ENCODE measurements at places on chromosomes 2 and 18. TPM values are rescaled to one million over a fixed set of nuclear protein-coding genes. Genes with fewer than 3 reads are reported as not detected.

BCL2 gene
- 9.1 TPM for total RNA-seq

GRCh38 chr2:101949304-101949703 lies 42.5 kb upstream of the IL1R2 start:
- no peak for DNase-seq

DNA sequence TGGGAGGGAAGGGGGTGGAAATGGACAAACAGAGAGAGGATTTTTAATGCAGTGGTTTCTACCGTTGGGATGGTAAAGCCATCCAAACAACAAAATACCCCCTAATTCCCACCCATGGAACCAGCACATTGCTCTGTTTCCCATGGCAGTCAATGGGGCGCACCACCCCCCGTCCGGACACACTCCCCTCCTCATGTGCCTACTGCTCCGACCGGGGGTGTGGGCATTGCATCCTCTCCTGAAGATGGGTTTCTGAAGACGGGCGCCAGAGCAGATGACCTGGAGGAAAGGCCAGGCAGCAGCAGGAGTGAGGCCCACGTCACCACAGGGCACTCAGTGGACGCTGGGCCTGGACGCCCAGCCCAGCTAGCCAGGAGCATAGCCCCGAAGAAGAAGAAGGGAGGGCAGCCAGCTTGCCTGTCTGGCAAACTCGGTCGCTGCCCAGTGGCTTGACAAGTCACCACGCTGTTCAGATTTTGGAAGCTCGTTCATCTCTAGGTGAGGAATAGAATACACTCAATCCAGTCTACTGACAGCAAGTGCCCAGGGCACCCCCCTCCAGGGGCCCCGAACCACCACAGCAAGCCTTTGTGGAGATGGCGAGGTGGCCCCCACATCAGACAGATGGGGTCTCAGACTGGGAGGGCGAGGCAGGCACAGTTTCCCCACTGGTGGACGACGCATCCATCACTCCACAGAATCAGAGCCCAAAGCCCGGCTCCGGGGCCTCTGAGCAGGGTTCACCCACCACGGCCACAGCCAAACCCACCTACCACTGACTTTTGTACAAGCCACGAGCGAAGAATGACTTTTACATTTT lies 296.2 kb upstream of the SALL3 start:
- no peak for DNase-seq

- no peak for DNase-seq
Observed at GRCh38 chr2:98089941-98090340, 3.0 kb downstream of the VWA3B start.

GRCh38 chr2:68044099-68044498 lies 18.7 kb downstream of the C1D start:
- no peak for DNase-seq

Measured in hepatocyte (in vitro differentiated cells).